ENCODE measurements at places on chromosomes 11 and 22.

GRCh38 chr11:74008373-74009229 lies at the start of gene UCP3:
UCP3 (minus strand) TSS chr11:74009085; CDS start chr11:74007042, 2,043 bp downstream.
- no peak for DNase-seq

GRCh38 chr22:45285263-45286058 lies 712 bp downstream of the UPK3A start:
- no peak for DNase-seq

- DNase-seq = no peak
Measured at GRCh38 chr11:42923651-42924050, 388.1 kb upstream of the API5 start.

GRCh38 chr11:95584589-95584988 lies 205.0 kb downstream of the FAM76B start:
- DNase-seq = no peak

GRCh38 chr11:9757809-9758636 lies 94.1 kb downstream of the SWAP70 start:
- peak; percentile 38 for DNase-seq

DNA sequence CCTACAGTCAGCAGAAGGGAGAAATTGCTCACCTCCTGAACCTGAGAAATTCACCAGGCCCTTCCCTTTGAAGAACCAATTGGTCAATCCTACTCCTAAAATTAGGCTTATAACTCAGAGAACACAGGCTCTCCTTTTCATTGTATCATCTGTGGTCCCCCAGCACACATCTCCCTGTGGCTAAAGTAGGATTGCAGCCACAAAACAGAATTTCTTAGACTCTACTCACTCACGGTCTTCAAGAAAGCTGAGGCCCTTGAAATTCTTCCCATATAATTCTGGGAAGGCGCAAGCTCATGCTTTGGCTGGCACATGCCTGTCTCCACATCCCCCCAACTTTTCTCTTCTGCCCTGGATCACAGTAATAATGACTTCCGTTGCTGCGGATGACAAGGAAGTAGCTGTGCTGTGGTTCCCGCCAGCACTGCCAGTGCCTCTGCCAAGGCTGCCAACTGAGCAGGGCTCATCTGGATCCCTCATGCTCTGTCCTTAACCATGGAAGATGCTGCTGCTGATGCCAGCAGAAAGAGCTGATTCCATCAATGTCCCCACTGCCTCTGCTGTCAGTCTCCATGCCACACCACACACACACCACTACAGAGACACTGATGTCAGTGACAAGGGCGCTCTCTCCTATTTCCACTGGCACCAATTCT lies 200.6 kb upstream of the POU2AF2 start:
- no peak for DNase-seq

DNA sequence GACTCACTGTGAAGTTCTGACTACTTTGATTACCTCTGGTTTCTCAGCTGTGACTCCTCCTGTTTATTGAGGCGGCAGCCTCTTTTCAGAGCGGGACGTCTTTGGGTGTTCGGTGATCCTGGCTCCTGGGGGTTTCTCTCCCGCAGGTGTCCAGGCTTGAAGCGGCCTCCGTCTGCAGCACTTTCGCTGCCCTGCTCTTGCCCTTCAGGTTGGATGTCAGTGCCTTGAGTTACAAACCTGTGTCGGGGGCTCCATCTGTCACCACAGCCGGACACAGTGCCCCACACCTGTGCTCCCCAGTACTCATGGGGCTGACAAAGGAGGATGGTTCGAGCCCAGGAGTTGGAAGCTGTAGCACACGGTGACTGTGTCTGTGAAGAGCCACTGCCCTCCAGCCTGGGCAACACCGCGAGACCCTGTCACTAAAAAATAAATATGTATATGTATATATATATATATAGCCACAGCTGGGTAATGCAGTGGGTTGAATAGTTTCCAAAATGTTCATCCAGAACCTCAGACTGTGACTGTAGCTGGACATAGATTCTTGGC lies 104.1 kb downstream of the BRD1 start:
- no peak for DNase-seq
